ENCODE measurements at places on chromosomes 6 and 20.

DNA sequence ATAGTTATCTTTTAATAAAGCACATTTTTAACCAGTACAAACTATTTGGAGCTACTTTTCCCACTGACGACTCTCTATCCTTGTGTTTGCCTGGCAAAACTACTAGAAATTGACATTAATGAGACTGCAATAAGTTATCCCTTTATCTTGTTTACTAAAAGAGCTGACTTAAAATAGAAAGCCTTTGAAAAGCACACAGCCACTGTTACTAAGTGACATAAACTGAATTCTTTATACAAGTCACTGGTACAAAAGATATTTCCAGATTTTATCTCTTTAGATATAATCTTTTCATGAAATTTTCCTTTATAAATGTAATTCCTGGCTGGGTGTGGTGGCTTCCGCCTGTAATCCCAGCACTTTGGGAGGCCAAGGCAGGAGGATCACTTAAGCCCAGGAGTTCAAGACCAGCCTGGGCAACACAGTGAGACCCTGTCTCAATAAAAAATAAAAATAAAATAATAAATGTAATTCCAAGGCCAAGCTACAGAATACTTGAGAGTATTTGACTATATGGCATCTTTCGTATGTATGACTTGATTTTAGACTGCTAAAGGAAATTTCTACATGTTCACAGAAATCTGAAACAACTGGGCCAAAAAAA is 9.5 kb downstream of the MBOAT1 start:
- DNase-seq = no peak

DNA sequence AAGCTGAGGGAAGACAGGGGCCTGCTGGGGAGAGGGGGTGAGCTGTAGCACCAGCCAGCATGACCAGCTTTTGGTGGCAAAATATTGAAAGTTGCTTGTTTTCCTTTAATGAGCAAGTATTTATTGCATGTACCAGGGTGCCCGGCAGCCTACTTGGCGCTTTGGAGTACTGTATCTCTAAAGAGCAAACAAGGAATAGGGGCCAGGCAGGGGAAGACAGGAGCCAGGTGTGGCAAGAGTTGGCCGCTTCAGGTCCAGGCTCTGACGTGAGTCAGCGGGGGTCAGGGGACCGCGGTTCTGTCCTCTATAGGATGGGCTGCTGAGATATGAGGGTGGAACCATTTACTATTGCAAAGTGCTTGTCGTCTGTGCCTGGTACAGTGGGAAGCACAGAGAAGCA is 63.1 kb downstream of the PSMG4 start:
- DNase-seq = no peak

DNA sequence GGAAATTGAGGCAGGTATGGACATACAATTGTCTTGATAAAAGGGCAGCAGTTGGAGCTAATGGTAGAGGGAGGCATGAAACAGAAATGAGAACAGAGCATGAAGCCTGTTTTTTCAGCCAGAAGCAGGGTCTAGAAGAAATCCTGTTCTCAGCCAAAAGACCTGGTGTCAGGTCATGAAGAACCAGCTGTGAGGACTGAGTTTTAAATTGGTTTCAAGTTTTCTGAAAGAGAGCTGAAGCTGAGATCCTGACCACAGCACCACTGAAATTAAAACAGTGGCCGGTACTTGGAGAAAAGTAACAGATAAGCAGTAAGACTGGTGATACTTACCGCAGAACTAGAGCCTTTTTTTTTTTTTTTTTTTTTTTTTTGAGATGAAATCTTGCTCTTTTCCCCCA is 283.8 kb upstream of the BMP2 start:
- DNase-seq = no peak

DNA sequence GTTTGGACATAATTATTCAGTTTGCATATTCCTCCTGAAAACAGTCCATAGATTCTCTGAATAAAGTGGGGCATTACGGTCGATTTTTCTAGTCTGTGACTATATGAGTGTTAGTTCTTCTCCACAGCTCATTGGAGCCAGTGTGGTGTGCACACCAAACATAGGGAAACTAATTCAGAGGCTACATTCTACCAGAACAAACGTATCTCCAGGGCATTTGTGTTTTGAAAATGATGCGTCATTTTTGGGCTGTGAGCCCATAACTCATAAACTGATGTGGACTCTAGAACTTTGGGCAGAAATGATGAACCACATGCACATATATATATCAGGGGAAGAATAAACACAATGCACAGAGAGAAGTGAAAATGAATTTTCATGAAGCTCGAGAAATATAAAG is 41.8 kb downstream of the C6orf58 start:
- DNase-seq = no peak

DNA sequence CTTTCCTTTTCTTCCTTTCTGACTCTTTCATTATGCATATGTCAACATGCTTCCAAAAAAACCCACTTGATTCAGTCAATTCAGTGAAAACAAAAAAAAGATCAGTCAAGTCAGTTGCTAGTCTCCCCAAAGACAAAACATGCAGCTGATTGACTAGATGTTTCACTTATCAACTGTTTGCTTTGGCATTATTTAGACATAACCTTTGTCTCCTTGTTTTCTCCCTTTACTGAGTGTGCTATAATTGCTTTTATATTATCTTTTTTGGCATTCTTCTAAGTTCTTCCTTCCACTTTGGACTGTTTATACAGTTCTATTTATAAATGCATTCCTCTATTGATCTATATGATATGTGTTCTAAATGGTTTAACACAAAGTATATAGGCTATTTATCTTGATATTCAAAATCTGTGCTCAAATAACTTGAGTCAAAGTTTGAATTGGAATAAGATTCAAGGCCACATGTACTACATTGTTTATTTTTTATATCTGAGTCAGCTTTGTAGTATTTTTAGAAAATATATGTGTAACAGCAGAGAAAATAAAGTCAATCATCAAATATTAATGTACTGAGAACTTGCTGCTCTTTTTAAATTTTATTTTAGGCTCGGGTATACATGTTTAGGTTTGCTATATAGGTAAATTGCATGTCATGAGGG is 260.5 kb downstream of the CENPW start:
- DNase-seq = no peak

DNA sequence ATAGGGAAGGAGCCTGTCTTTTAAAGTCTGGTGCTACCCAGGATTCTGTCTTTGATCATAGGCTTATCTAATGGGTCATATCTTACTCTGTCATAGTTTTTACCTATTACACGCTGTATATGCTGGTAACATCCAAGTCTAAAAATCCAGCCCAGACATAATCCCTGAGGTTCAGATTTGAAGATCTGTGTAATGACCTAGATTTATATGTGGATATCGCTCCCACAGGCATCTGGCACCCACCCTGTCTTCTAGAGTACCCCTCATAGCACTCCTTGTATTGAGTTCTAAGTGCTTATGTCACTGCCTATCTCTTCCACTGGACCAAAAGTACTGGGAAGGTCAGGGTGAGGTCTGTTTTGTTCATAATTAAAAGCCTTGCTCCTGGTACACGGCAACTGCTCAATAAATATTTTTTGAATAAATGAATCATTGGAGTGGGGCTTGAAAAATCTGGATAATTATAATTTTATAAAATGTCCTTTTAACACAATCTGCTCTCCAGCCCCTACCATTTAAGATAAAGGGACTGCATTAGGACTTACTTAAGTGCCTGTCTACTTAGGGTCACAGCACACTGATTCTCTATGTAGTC is 136.4 kb downstream of the FUT9 start:
- no peak for DNase-seq

GRCh38 chr20:7710440-7710839 is 229.8 kb downstream of the HAO1 start:
- DNase-seq = no peak

DNA sequence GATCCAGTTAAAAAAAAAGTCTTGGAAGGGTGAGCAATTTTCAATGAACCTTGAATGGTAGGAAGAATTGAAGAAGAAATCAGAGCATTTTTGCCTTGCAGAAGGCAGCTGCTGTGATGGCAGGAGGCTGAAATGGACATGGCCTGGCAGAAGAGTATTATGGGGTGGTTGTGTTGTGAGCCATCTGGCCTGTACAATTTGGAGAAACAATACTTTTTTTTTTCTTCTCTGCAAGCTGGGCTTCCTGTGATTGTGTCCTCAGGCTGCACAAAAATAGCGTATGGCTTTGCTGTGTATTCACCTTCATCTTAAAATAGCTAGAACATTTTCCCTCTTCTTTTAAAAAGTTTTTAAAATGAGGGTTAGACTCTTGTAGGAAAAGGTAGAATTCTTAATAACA is 21.4 kb downstream of the SYCP2L start:
- no peak for DNase-seq

All from NCI-H446 treated with DMSO at 0.1 percent for 48 hours (cell line).